ENCODE measurements at places on chromosomes 12 and 14.

GRCh38 chr14:69755296-69755695, 11.6 kb upstream of the SRSF5 start:
- no peaks in the 10 kb centered on the region for H3K27me3 ChIP-seq
- no peaks in the 10 kb centered on the region for H3K36me3 ChIP-seq
- no peak for DNase-seq
- H3K4me1 ChIP-seq, result no peaks in the 10 kb centered on the region
- no peak overlapping the region for H3K27ac ChIP-seq

DNA sequence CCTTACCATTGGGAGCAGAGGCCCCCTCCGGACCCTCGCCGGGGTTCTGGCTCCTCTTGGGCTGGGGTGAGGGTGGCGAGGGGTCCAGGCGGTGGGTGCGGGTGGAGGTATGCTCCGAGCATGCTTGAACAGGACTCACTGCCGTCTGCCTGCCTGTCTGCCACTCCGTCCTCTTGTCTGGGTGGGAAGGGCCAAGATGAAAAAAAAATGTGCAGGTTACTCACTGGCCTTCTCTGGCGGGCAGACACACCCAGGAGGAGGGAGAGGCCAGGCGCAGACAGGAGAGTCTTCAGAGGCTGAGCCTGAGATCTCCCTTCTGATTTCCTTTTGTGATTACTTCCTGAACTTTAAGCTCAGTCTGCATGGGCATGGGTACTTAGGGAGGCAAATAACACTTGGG, 76.1 kb downstream of the STON2 start:
- H3K4me3 ChIP-seq, result no peak overlapping the region
- no peaks in the 10 kb centered on the region for H3K27me3 ChIP-seq
- no peak for DNase-seq
- no peak overlapping the region for H3K27ac ChIP-seq
- no peaks in the 10 kb centered on the region for H3K4me1 ChIP-seq

- no peak overlapping the region for H3K27ac ChIP-seq
- H3K27me3 ChIP-seq, result no peaks in the 10 kb centered on the region
- peaks cover 2% of the 10 kb centered on the region for H3K4me1 ChIP-seq
- H3K4me3 ChIP-seq, result peak overlapping the region; percentile 23
- DNase-seq, result peak; percentile 78
Observed at GRCh38 chr12:80400571-80400991, 43.5 kb upstream of the PTPRQ start.

GRCh38 chr12:87336814-87337336, 692.3 kb downstream of the C12orf50 start:
- no peaks in the 10 kb centered on the region for H3K36me3 ChIP-seq
- H3K27ac ChIP-seq, result no peak overlapping the region
- no peak for DNase-seq
- H3K4me3 ChIP-seq, result no peak overlapping the region
- H3K4me1 ChIP-seq, result no peaks in the 10 kb centered on the region
- H3K27me3 ChIP-seq, result no peaks in the 10 kb centered on the region

GRCh38 chr14:26204366-26204727, 393.5 kb downstream of the NOVA1 start:
- no peaks in the 10 kb centered on the region for H3K27me3 ChIP-seq
- DNase-seq, result no peak
- peak overlapping the region; percentile 31 for H3K4me3 ChIP-seq
- no peaks in the 10 kb centered on the region for H3K4me1 ChIP-seq
- no peak overlapping the region for H3K27ac ChIP-seq
- no peaks in the 10 kb centered on the region for H3K36me3 ChIP-seq

GRCh38 chr12:7989827-7990491, 42.6 kb upstream of the FOXJ2 start:
- no peaks in the 10 kb centered on the region for H3K36me3 ChIP-seq
- H3K27me3 ChIP-seq, result no peaks in the 10 kb centered on the region
- H3K4me3 ChIP-seq, result no peak overlapping the region
- H3K4me1 ChIP-seq, result no peaks in the 10 kb centered on the region

- no peak overlapping the region for H3K27ac ChIP-seq
- DNase-seq, result no peak
- H3K27me3 ChIP-seq, result no peaks in the 10 kb centered on the region
- H3K4me1 ChIP-seq, result no peaks in the 10 kb centered on the region
- no peak overlapping the region for H3K4me3 ChIP-seq
Observed at GRCh38 chr12:76391461-76391860, 43.2 kb upstream of the BBS10 start.

GRCh38 chr12:85325442-85325841, 45.4 kb downstream of the ALX1 start:
- no peaks in the 10 kb centered on the region for H3K27me3 ChIP-seq
- DNase-seq, result no peak
- H3K4me3 ChIP-seq, result no peak overlapping the region
- no peaks in the 10 kb centered on the region for H3K36me3 ChIP-seq
- no peaks in the 10 kb centered on the region for H3K4me1 ChIP-seq
- no peak overlapping the region for H3K27ac ChIP-seq

- peak overlapping the region; percentile 71 for H3K27ac ChIP-seq
- peak overlapping the region; percentile 77 for H3K4me3 ChIP-seq
- H3K27me3 ChIP-seq, result no peaks in the 10 kb centered on the region
Observed at GRCh38 chr14:97977651-97978261, 1180.6 kb downstream of the VRK1 start.

DNA sequence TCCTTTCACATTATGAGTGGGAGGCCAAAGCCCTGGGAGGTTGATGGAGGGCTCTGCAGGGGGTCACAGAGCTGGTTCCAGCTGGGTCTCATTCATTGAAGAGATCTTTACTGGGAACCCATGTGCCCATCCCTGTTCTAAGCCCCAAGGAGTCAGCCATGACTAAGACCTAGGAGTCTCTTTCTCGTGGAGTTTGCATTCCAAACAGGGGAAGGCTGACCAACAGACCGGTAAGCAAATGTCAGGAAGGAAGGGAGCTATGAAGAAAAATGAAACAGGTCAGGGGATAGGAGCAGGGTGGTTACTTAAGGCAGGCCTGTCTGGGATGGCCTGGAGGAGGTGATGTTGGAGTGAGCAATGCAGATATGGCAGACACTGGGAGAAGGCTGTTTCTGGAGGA, 31.5 kb downstream of the SYNDIG1L start:
- DNase-seq, result no peak
- H3K4me1 ChIP-seq, result no peaks in the 10 kb centered on the region
- no peak overlapping the region for H3K4me3 ChIP-seq
- H3K27me3 ChIP-seq, result no peaks in the 10 kb centered on the region
- H3K36me3 ChIP-seq, result no peaks in the 10 kb centered on the region
- H3K27ac ChIP-seq, result no peak overlapping the region

DNA sequence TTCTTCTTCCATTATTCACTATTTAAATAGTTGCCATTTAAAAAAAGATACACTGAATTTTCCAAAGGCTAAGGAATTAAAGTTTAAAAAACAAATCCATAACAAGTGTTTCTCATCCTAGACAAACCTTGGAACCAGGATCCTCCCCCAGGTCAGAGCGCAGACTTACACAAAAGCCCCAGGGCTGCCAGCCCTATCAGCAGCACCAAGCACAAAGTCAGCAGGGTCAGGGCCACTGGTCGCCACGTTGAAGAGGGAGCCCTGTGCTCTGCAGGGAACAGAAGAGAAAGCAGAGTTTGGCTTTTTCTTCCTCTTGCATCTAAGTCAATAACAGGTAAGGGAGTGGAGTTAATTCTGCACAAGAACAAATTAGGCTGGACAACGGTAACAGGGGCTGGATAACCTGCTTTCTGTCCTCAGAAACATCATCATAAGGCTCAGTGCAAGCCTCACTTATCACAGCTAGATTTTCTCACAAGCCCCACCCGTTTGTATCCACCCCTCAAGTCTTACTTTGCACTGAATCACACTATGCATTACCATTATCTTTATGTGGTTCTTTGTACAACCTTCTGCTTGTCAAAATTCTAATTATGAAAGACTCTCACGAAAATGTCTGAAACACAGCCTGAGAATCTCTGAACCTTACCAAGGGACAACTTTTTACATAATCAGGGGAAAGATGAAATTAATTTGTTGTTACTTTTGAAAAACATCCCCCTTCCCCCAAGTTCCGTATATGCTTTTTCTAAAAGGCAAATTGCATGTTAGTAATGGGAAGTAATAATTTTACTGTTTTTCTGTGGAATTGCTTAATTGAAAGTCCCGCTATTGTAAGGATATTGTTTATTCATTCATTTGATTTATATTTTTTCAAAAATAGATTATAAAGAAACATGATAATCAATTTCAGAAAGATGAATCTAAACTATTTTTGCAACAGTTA, 9.6 kb downstream of the CLEC1A start:
- no peak overlapping the region for H3K4me3 ChIP-seq
- H3K36me3 ChIP-seq, result no peaks in the 10 kb centered on the region
- H3K27ac ChIP-seq, result no peak overlapping the region
- no peaks in the 10 kb centered on the region for H3K27me3 ChIP-seq
- no peak for DNase-seq

- H3K36me3 ChIP-seq, result no peaks in the 10 kb centered on the region
- DNase-seq, result no peak
- no peak overlapping the region for H3K27ac ChIP-seq
- no peaks in the 10 kb centered on the region for H3K4me1 ChIP-seq
Observed at GRCh38 chr12:124538194-124539082, 29.0 kb downstream of the NCOR2 start.

GRCh38 chr12:76399040-76399439, 50.8 kb upstream of the BBS10 start:
- H3K36me3 ChIP-seq, result no peaks in the 10 kb centered on the region
- no peak for DNase-seq
- H3K4me1 ChIP-seq, result no peaks in the 10 kb centered on the region
- H3K4me3 ChIP-seq, result no peak overlapping the region
- H3K27ac ChIP-seq, result no peak overlapping the region

DNA sequence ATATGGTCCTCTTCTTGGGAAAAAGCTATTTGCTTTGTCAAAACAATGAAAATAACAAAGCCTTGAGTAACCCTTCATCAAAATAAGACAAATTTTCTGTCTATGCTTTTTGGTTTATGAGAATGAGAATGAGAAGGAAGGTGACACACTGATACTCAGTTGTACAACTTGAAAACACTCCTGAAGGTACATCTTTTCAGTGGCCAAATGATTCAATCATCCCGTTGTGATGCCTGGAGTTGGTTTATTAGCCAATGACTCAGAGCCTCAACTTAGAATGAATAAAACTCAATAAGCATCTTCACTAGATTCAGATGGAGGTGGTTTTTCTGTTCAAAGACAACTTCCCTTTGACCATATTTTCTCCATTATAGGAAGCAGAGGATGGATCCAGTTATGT, 7.8 kb upstream of the CALM1 start:
- H3K27ac ChIP-seq, result no peak overlapping the region
- no peaks in the 10 kb centered on the region for H3K27me3 ChIP-seq
- DNase-seq, result no peak
- no peak overlapping the region for H3K4me3 ChIP-seq
- H3K36me3 ChIP-seq, result no peaks in the 10 kb centered on the region

DNA sequence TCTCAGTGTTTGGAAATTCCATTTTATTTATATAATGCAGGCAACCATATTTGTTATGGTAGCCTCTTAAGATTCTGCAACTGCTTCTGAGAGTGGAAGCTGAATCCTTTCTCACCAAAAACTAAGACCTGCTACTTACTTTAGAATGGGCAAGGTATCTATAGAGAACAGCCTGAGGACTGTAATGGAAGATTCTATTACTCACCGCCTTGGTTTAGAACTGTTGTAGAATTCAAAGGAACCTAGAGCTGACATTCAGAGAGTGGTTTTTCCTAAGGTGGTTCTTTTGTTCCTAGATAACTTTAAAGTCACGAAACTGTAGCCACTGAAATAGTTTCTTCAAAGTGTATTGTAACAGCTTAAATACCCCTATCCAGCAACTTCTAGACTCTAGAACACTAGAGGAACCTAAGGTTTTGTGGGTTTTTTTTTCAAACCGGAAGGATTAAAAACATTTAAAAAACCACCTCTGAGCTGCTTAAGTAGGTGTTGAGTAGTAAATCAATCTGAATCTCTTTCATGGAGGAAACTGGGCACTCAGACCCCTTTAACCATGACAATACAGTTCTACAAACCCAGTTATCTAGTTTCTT, 4.2 kb downstream of the TDP1 start:
- no peaks in the 10 kb centered on the region for H3K4me1 ChIP-seq
- no peak overlapping the region for H3K4me3 ChIP-seq
- H3K27ac ChIP-seq, result no peak overlapping the region
- H3K36me3 ChIP-seq, result no peaks in the 10 kb centered on the region

GRCh38 chr12:132342251-132343227, 13.2 kb upstream of the GALNT9 start:
- no peaks in the 10 kb centered on the region for H3K36me3 ChIP-seq
- H3K4me1 ChIP-seq, result no peaks in the 10 kb centered on the region
- no peaks in the 10 kb centered on the region for H3K27me3 ChIP-seq
- H3K4me3 ChIP-seq, result no peak overlapping the region
- no peak for DNase-seq
- H3K27ac ChIP-seq, result no peak overlapping the region

GRCh38 chr14:60956202-60956601, 24.7 kb downstream of the TRMT5 start:
- no peak for DNase-seq
- H3K27ac ChIP-seq, result no peak overlapping the region
- no peaks in the 10 kb centered on the region for H3K4me1 ChIP-seq

GRCh38 chr14:51457843-51458562, 193.7 kb upstream of the FRMD6 start:
- no peak overlapping the region for H3K27ac ChIP-seq
- H3K4me1 ChIP-seq, result no peaks in the 10 kb centered on the region
- no peaks in the 10 kb centered on the region for H3K27me3 ChIP-seq
- H3K4me3 ChIP-seq, result no peak overlapping the region
- no peaks in the 10 kb centered on the region for H3K36me3 ChIP-seq

DNA sequence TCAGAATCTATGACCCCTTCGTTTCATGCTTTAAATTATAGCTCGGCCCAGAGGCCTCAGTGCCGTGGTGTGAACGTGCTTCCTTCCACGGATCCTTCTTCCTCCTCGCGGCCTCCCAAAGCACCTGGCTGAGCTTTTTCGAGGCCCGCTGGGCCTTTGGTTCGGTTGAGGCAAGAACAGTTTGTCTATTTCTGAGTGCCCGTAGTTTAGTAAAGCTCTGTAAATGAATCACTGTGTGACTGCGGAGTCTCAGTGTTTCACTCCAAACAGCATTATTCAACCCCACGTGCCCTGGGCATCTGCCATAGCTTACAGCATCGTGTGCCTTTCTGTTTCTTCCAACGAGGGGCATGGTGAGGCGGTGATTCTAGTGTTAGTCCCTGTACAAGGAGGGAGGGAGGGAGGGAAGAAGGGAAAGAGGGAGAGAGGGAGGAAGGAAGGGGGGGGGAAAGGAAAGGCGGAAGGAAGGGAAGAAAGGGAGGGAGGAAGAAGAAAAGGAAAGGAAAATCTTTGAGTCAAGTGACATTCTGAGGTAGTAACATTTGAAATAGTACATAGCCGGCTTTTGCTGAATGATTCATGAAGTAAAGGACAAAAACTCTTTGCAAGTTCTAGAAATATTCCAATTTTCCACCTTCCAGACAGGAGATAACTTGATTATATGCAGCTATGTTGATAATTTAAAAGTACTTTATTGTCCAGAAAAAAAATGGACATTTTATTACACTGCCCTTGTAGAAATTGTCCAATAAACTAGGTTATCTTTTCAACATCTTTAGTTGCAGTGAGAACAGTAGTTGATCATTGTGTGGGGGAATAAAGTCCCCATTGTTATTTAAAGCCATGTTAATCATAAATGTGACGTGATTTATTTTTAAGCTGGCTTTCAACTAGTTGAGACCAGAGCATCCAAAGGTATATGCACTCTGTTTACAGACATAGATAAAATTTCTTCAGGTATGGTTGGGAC, 1.2 kb upstream of the TRIM9 start:
- H3K4me3 ChIP-seq, result peak overlapping the region; percentile 36
- no peaks in the 10 kb centered on the region for H3K4me1 ChIP-seq
- H3K36me3 ChIP-seq, result no peaks in the 10 kb centered on the region
- H3K27me3 ChIP-seq, result no peaks in the 10 kb centered on the region

All from aorta (tissue), 5 donors.